Activated naive CD8-positive, alpha-beta T cell treated with anti-CD3 and anti-CD28 coated beads, Interleukin-2, amount 50 U/mL, for 24 hours (primary cell): ENCODE measurements at places on chromosomes 2 and 18.

- DNase-seq: no peak
Measured at GRCh38 chr2:68813596-68813995, 57.6 kb downstream of the BMP10 start.

DNA sequence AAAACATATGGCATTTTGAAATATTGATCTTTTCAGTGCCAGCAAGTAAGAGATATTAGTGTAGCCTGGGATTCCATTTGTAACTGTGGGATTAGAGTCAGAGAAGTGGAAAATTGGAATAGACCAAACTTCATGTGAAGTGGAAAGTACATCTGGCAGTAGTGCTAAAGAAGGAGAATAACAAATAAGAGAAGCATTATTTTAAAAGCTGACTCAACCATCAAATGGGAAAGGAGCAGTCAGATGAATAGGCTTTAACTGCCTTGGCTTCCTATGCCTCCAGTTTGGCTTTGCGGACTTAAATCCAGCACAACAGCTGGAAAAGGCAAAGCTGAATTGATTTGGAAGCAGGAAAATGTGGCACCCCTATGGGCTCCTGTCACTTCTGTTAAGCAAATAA lies 623.1 kb downstream of the TSN start:
- DNase-seq: no peak

GRCh38 chr2:151518802-151519201 lies 109.1 kb downstream of the RIF1 start:
- DNase-seq: no peak

- DNase-seq: no peak
Measured at GRCh38 chr2:11657646-11658045, 12.3 kb downstream of the NTSR2 start.

DNA sequence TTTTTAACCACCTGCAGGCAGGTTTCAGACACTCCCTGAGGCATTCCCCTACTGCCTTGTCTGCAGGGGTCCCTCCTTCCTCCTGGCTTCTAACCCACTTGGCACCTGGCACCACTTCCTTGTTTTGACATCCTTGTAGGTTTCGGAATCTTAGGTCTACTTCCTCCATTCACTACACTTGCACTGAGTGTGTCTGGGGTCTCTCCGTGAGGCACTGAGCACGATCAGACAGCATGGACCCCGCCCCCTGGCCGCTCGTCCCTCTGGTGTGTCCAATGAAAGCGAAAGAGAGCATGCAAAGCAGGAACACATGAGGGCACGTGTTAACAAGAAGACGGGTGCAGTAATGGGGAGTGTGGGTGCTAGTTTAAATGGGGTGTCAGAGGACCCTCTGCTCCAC lies 63.8 kb downstream of the HAUS1 start:
- DNase-seq: peak; percentile 56

DNA sequence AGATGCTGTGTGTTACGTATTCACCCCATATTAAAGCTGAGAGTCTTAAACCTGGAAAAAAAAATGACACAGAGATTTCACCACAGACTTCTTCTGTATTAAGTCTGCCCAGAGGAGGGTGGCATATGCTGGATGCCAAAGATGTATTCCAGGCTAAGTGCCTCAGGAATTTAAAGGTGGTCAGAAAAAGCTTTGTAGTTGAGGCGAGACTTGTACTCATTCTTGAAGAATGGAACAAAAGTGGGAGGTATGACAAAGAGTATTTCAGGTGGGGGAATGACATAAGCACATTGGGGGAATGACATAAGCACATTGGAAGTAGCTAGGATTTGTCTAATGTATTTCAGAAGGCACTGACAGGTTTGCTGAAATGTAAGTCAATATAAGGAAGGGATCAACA lies 98.6 kb downstream of the BABAM2 start:
- no peak for DNase-seq

DNA sequence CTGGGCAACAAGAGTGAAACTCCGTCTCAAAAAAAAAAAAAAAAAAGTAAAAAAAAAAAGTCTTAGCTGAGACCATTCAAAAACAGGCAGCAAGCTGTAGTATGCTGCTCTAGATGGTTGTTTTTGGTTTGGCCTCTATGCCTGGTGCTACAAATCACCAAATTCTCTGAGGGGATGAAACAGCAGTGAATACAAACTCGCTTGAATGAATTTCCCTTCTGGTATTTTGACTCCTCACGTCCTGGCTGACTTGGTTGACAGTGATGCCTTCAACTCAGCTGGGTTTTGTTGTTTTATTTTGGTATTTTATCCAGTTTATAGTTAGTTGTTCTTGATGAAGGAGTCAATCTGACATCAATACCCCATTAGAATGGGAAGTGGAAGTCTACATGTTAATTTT lies 3.3 kb upstream of the TCF7L1 start:
- no peak for DNase-seq

DNA sequence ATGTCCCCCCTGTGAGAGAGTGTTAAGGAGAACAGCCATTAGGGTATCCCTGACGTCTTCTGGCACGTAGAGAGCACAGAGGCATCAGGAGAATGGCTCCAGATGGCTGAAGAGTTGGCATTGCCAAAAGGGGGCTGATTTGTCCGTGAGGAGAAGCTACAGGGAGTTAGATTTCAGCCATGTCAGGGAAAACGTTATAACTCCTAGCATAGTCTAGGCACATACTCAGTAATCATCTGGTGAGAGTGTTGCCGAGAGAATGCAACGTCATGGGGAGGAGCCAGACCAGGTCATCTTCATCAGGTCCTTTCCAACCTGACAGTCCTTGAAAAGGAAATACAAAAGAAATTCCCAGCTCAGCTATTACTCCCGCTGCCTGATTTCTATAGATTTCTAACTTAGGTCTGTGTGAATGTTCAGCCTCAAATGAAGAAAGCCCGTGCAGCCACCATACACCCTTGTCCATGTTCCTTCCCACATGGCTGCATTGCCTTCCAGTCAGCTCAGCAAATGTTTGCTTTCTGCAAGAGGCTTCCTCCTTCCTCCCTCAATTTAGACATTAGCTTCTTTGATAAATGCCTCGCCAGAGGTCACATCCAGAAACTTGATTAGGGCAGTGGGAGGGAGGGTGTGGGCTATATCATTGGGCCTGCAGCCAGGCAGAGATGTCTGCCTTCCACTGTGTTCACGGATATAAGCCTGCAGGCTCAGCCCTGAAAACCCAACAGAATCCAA lies 93.0 kb downstream of the STPG4 start:
- no peak for DNase-seq

DNA sequence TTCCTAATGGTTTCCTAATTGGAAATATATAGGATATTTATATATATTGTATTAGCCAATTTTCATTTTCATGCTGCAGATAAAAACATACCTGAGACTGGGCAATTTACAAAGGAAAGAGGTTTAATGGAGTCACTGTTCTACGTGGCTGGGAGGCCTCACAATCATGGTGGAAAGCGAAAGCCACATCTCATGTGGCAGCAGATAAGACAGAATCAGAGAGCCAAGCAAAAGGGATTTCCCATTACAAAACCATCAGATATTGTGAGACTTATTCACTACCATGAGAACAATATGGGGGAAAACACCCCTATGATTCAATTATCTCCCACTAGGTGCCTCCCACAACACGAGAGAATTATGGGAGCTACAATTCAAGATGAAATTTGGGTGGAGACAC lies 242.5 kb upstream of the NETO1 start:
- DNase-seq: no peak

GRCh38 chr2:188598551-188598950 lies 306.9 kb downstream of the GULP1 start:
- DNase-seq: no peak

DNA sequence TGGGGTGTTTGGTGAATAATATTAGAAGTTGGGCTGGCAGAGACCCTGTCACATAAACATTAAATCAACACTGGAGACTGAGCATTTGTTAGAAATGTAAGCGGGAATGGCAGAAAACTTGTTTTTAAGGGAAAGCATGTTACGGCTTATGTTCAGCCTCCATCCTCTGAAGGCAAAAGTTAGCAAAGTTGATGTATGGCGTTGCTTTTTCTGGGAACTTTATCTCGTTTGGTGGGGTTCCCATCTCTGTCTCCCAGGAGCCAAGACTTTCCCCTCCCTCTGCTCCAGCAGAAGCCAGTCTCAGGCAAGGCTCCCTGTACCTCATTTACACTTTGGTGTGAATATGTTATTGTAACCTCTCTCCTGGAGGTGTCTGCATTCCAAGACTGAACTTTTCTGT lies 105.1 kb downstream of the MSH2 start:
- DNase-seq: no peak

DNA sequence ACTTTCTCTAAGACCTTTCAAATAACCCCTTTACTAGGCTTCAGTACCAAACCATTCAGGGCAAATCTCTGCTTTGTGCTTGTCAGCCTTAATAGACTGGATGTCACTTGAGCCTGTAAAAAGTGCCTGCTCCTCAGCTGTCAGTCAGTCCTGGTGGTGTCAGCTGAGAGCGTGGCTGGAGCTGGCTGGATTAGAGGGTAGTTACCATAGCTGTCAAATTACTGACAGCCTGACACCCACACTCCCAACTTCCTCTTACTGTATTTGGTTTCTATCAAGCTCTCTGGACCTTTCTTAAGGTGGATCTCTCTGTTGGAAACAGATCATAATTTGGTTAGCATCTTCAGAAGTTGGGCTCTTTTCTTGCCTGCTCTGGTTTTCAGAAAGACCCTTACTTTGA lies 371.4 kb upstream of the ATP5MC3 start:
- DNase-seq: no peak

- no peak for DNase-seq
Measured at GRCh38 chr2:152283392-152283791, 51.6 kb upstream of the FMNL2 start.

GRCh38 chr18:9947248-9947647 lies 33.4 kb downstream of the VAPA start:
- DNase-seq: no peak

DNA sequence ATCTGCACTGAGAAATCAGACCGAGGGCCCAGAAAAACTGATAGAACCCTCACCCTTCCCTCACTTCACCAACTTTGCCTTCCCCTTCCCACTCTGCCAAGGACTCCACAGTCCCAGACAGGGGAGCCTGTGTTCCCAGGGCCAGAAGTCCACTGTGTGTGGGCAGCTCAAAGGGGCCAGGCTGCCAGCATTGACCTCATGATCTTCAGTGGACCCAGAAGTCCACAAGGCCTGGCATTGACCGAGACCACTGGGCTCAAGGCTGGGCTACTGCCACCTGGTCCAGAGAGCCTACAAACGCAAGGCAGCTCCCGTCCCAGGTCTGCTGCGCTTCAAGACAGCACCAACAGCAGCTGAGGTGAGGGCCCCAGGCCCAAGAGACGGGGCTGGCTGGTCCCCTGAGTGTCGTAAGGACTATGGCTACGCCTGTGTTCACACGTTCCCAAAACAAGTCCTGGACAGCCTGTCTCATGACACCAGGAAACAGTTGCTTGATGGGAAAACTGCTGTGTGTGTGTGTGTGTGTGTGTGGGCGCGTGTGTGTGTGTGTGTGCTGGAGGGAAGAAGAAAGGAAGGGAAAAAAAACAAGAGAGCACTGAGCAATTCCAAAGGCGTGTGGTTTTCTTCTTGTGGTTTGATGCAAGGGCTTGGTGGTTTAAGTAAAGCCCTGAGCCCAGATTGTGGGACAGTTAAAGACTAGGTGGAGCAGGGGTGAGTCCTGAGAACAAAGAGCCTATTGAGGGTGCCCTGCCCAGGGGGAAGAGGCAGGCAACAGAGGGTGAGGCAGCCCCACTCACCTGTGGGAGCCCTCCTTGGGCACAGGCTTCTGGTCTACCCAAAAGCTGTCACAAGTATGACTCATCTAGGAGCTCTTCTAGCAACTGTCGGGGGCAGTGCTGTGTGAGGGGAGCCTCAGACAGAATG lies 46.6 kb upstream of the ZBTB7C start:
- DNase-seq: peak; percentile 46

GRCh38 chr2:69217333-69218080 lies 169.5 kb downstream of the GFPT1 start:
- no peak for DNase-seq

GRCh38 chr2:96507957-96508520 lies 2.9 kb upstream of the NEURL3 start:
- DNase-seq: peak; percentile 95

- DNase-seq: no peak
Measured at GRCh38 chr2:216774180-216774579, 78.8 kb upstream of the IGFBP5 start.

DNA sequence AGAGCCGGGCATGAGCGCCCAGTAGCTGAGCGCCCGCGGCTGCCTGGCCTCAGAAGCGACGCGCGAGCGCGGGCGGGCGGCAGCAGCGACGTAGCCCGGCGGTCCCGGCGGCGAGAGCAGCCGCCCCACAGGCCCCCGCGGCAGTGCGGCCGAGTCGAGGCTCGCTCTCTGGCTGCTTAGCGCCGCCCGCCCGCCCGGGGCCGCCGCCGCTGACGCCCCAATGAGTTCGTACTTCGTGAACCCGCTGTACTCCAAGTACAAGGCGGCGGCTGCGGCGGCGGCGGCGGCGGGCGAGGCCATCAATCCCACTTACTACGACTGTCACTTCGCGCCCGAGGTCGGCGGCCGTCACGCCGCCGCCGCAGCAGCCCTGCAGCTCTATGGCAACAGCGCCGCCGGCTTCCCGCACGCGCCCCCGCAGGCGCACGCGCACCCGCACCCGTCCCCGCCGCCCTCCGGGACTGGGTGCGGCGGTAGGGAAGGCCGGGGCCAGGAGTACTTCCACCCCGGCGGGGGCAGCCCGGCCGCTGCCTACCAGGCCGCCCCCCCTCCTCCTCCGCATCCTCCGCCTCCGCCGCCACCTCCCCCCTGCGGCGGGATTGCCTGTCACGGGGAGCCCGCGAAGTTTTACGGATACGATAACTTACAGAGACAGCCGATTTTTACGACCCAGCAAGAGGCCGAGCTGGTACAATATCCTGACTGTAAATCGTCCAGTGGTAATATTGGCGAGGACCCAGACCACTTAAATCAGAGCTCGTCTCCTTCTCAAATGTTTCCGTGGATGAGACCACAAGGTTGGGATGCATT lies 847 bp downstream of the HOXD8 start:
- DNase-seq: peak; percentile 29

DNA sequence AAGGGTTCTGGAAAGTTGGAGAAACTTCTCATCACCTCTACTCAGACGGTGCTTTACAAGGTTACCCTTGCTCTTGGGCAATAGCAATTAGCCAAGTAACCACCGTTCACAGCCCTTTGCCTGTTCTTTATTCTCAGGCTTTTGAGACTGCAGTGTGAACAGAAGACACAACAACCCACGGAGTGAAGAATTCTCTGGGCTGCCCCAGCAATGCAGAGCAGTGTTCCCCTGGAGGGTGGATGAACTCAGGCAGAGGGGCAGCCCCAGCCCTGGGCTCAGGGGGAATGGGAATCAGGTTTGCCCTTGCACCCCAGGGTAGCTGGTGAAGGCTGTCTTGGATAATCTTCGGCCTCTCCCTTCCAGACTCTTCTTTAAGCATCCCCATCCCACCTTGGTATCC lies 69.1 kb downstream of the MCFD2 start:
- DNase-seq: no peak

GRCh38 chr2:143525402-143525860 lies 396.2 kb downstream of the ARHGAP15 start:
- DNase-seq: no peak

- DNase-seq: no peak
Measured at GRCh38 chr2:71778936-71779773, 325.8 kb downstream of the DYSF start.

- DNase-seq: no peak
Measured at GRCh38 chr2:124563426-124563825, 538.3 kb downstream of the CNTNAP5 start.

GRCh38 chr2:176692533-176692932 lies 423.3 kb downstream of the MTX2 start:
- DNase-seq: no peak

- no peak for DNase-seq
Measured at GRCh38 chr2:9582624-9583023, 27.0 kb upstream of the ADAM17 start.
